NCI-H748 treated with DMSO at 0.1 percent for 48 hours (cell line): ENCODE measurements at places on chromosomes 12 and 14.

- DNase-seq, result no peak
These were observed 51.9 kb downstream of the SERPINA3 start for GRCh38 chr14:94663965-94664704.

- DNase-seq, result no peak
These were observed 2.0 kb downstream of the PKP2 start for GRCh38 chr12:32894566-32894965.

DNA sequence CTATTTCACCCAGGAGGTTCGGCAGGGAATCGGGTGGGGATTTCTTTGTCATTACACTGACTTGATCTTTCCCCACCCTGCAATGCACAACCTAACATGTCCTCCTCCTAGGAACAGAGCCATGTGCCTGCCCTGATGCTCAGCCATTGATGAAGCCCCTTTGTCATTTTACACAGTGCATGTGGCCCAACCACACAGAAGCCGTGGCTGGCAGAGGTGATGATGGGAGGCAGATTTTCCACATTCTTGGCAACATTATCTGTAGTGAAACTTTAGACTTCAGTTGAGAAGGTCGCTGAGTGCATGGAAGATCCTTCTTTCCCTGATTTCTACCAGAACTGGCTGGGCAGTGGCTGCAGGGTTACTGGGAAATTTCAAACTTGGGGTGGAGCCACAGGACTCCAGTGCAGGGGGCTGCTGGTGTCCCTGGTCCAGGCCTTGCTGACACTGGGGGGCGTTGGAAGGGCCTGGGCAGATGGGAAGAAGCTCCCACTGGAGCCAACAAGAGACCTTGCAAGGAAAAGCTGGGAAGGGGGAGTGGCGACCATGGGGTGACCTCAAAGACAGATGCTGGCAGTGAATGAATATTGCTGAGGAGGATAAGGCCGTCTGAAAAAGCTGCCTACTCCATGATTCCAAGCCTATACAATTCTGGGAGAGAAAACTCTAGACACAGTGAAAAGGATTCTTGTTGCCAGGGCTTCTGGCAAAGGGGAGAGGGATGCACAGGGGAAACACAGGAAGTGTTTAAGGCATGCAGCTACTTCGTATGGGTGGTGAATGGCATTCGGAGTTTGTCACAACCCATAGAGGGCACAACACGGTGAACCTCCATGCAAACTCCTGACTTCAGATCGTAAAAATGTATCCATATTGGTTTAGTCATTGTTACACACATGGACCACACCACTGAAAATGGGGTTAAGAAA, 41.8 kb upstream of the P2RX7 start:
- DNase-seq, result no peak

- DNase-seq, result no peak
These were observed 141.2 kb downstream of the STXBP6 start for GRCh38 chr14:24908592-24909236.

DNA sequence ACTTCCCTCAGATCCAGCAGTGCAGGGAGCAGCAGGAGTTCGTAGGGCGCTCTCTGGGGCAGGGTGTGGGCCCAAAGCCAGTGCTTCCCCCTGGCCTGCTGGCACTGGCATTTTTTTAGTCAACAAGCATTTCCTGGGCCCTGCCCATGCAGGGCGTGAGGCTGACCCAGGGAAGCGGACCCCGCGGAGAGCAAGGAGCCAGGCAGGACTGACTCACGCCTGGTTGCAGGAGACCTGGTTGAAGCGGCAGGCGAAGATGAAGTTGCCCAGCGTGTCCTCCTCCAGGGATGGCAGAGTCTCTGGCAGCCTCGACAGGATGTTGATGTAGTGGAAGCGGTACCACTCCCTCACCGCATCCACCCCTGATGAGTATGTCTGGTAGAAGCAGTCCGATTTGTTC, 13.5 kb downstream of the SCNN1A start:
- DNase-seq, result no peak
